ENCODE measurements at places on chromosomes 1 and 21. TPM values are rescaled to one million over a fixed set of nuclear protein-coding genes. Genes with fewer than 3 reads are reported as not detected.

Gene CRNN
- total RNA-seq = not detected

DNA sequence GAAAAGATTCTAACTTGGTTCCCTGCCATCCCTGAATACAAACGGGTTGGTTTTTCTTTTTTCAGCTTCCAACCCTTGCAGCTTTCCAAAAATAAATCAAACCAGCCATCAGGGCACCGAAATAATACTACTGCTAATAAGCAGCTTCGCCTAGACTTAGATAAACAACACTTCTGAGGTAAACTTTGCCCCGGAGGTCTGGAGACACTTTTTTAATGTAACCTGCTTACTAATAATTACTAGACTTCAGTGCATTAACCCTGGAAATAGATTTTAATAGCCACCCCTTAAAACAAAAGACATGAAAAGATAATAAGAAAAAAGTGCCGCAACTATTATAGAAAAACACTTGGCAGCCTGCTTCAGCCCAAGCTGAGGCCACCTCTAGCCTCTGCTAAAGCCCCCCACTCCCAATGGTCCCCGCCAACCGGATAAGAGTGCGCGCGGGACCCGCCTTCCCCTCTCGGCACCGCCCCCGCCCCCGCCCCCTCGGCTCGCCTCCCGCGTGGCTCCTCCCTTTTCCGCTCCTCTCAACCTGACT lies 405 bp upstream of the GADD45A start:
- DNase-seq = no peak

GRCh38 chr1:200907611-200908097 lies 13.0 kb downstream of the INAVA start:
- DNase-seq = no peak

GRCh38 chr1:10901091-10901890 lies 104.8 kb upstream of the CASZ1 start:
- no peak for DNase-seq

- no peak for DNase-seq
Observed at GRCh38 chr21:17370263-17370662, 142.6 kb upstream of the CXADR start.

- no peak for DNase-seq
Observed at GRCh38 chr1:193451001-193451400, 264.6 kb upstream of the B3GALT2 start.

DNA sequence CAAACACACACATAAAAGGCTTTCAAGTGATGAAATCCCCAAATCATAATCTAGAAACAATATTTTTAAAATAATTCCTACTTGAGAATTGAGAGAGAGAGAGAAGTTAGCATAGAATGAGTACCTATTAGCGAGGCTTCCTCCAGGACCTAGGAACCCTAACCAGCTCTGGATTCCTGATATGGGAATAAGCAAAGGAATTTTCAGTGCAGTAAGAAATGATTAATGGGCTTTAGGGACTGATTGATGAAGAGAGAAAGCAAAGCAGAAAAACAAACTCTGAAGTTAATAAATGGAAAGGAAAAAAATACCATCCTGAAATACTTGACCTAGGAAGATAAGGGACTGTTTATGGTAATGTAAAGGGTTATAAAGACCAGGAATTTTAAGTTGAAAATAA lies 60.6 kb downstream of the WARS2 start:
- no peak for DNase-seq

DNA sequence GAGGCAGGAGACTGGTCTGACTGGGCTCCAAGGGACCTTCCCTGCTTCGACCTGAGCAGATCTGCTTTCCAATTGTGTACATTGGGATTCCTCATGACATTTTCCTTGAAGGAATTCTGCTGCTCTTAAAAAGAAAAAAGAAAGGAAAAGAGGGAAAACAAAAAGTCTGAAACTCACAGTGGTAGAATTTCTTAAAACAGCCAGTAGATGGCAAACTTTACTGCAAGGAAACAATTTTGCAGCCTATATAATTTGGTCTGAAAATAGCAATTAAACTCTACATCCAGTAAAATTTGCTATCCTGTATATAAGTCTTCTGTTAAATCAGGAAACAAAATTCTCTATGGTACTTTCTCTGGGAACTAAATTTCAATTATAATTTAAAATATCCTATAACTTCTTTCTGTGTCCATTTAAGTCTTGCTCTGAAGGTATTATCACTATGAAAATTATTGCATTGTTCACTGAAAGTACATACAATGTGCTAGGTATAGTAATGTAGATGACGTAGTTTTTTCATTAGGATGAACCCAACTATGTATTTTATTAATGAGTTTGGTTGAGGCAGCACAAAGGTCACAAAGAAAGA lies 59.8 kb downstream of the CRB1 start:
- no peak for DNase-seq

GRCh38 chr1:74363220-74363619 lies 128.0 kb downstream of the TNNI3K start:
- DNase-seq = peak; percentile 3

Gene PM20D1
- not detected for total RNA-seq

Data from myocyte (in vitro differentiated cells).